Pancreas (tissue), 10 donors: ENCODE measurements at places on chromosomes 1 and 21. TPM values are rescaled to one million over a fixed set of nuclear protein-coding genes. Genes with fewer than 3 reads are reported as not detected.

The RGS8 gene
- 0.02 TPM for polyA plus RNA-seq

The KRTAP6-2 gene
- polyA plus RNA-seq, result not detected

The PADI1 gene
- 0.23 TPM for polyA plus RNA-seq

- no peak for DNase-seq
These were observed 27.8 kb upstream of the HYI start for GRCh38 chr1:43481491-43481890.

DNA sequence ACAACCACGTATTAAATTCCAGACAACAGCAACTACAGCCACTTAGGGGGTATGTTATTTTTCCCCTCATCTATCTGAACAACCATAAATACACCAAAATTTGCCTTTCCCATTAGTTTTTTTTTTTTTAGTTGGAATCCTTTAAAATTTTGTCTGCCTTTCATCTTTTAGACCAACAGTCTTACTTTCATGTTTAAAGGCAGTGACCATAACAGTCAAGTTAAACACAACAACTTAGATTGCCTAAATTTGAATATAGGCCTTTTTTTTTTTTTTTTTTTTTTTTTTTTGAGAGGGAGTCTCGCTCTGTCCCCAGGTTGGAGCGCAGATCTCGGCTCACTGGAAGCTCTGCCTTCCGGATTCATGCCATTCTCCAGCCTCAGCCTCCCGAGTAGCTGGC is 3.4 kb downstream of the GPBP1L1 start:
- no peak for DNase-seq

DNA sequence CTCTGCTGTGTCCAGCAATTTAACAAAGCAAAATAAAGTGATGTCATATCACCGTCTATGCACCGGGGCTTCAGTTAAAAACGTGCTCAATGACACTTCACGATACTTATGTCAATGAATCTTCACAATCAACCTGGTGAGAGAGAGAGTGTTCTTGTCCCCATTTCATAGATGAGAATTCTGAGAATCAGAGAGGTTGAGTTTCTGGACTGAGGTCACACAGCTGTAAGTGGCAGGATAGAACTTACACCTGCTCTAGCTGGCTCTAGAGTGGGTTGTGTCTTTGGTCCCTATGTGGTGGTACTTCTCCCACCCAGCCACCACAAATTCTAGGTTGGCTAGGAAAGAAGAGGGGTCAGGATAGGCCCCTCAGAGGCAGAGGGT is 5.2 kb downstream of the NTRK1 start:
- no peak for DNase-seq

DNA sequence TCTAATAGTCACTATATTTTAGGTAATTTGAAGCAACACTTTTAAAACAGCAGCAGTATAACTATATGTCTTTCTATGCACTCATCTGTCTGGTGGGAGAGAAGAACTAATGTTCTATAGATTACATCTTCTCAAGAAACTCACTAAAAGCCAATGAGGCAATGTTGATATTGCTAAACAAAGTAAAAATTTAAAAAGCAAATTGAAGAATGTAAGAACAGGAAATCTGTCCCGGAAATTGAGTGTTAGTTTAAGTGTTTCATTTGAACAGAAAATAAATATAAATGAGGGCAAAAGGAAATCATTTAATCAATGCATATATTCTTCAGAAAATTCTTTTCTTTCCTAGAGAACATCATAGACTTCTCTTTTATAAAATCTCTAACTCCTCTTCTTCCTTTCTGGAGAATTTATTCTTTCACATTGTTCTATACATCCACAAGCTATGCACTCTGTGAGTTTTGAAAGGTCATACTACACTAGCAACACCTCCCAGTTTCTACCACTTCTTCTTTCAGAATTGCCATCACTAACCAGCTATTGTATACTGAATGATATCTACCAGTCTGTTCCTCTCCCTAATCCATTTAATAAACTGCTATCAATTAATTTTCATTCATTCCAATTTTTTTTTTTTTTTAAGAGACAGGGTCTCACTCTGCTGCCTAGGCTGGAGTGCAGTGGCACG is 153.0 kb downstream of the USH2A start:
- DNase-seq, result no peak

The ABCA4 gene
- polyA plus RNA-seq, result 0.15 TPM

The GBP3 gene
- 2.1 TPM for polyA plus RNA-seq

- no peak for DNase-seq
These were observed 4.8 kb upstream of the RGS16 start for GRCh38 chr1:182608845-182609610.

The FCGR3B gene
- 0.28 TPM for polyA plus RNA-seq

- no peak for DNase-seq
These were observed 76.9 kb upstream of the HAO2 start for GRCh38 chr1:119291611-119292206.

- DNase-seq, result no peak
These were observed 149.3 kb downstream of the BRINP3 start for GRCh38 chr1:190328361-190328760.

DNA sequence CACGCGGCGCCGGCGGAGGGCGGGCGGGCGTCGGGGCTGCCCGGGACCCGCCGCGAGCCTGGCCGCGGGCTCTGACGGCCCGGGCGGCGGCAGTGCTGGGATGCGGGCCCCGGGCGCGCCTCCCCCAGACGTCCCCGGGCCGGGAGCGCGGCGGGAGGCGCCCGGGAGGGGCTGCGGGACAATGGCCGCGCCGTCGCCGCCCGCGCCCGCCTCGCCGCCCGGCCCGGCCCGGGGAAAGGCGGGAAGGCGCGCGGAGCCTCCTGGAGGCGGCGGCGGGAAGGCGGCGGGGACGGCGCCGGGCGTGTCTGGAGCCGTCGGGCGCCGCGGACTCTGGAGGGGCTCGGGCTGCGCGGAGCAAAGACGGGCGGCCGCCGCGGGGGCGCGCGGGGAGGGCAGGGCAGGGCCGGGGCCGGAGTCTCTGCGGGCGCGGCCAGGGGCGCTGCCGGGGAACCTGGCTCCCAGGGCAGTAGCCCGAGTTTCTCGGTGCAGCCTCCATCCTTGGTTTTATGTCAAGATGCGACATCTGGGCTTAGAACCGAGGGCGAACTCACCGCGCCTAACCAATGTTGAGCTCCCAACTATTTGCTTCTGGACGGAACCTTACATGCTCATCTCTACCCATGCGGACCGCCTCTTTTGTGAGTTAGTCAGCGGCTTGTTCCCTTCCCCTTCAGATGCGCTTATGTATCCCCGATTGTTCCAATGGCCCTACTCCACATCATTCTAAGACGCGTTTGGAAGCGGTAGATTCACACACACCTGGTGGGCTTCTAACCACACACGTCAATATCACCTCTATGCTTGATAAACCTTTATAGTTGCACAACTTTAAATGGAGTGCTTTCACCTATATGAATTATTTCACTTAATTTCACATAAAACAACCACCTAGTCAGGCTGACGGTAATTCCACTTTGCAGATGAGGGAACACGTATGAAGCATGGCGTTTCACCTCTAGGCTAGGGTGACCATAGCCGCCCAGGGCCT is 651 bp downstream of the ZBTB8A start:
- peak; percentile 57 for DNase-seq

GRCh38 chr1:235128456-235129328 is at the start of gene TOMM20:
TSS of gene TOMM20 (minus strand) at chr1:235128837. CDS start at chr1:235128715, 122 bp downstream.
- DNase-seq, result peak; percentile 99

GRCh38 chr1:99768524-99769245 is 2.2 kb upstream of the FRRS1 start:
- no peak for DNase-seq

The C21orf91 gene
- 1.1 TPM for polyA plus RNA-seq

DNA sequence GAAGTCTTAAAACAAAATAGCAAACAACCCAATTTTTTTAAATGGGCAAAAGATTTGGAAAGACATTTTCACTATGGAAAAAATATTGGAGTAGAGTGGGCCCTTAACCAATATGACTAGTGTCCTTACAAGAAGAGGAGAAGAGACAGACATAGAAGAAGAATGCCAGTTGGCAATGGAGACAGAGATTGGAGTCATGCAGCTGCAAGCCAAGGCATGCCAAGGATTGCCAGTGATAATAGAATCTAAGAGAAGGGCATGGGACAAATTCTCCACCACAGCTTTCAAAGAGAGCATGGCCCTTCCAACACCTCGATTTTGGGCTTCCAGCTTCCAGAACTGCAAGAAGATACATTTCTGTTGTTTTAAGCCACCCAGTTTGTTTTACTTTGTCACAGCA is 92.7 kb downstream of the RGS2 start:
- DNase-seq, result no peak

DNA sequence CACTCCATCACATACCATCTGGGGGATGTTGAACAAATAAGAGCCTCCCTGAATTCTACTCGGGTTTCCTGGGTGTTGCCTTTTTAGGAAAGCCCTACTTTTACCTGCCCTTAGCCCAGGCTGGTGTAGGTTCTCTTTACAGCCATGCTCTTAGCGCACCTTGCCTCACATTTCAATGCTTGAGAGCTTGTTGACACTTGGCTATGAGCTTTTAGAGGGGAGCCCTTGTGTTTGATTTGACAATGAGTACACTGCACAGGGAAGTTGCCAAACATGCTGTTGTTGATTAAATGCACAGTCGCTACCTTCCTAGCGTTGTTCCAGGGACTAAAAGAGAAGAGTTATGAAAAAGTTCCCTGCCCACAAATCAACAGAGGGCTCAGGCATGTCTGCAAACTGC is 103.8 kb downstream of the TRABD2B start:
- DNase-seq, result no peak

The MGST3 gene
- polyA plus RNA-seq, result 112 TPM

The ELOA gene
- 10.6 TPM for polyA plus RNA-seq

GRCh38 chr21:42496839-42497202 is 797 bp upstream of the RSPH1 start:
- no peak for DNase-seq
